Stimulated activated CD8-positive, alpha-beta memory T cell treated with anti-CD3 and anti-CD28 coated beads, Interleukin-15, amount 100 ng/mL, for 24 hours (primary cell): ENCODE measurements at places on chromosomes 11 and 22.

- DNase-seq: no peak
Measured at GRCh38 chr11:47004595-47005033, 68.1 kb downstream of the CSTPP1 start.

GRCh38 chr11:122097419-122098001 is 18.5 kb downstream of the BLID start:
- DNase-seq: no peak

GRCh38 chr11:106679581-106679980 is 338.7 kb downstream of the GUCY1A2 start:
- no peak for DNase-seq

GRCh38 chr11:131463162-131463561 is 92.7 kb downstream of the NTM start:
- no peak for DNase-seq

DNA sequence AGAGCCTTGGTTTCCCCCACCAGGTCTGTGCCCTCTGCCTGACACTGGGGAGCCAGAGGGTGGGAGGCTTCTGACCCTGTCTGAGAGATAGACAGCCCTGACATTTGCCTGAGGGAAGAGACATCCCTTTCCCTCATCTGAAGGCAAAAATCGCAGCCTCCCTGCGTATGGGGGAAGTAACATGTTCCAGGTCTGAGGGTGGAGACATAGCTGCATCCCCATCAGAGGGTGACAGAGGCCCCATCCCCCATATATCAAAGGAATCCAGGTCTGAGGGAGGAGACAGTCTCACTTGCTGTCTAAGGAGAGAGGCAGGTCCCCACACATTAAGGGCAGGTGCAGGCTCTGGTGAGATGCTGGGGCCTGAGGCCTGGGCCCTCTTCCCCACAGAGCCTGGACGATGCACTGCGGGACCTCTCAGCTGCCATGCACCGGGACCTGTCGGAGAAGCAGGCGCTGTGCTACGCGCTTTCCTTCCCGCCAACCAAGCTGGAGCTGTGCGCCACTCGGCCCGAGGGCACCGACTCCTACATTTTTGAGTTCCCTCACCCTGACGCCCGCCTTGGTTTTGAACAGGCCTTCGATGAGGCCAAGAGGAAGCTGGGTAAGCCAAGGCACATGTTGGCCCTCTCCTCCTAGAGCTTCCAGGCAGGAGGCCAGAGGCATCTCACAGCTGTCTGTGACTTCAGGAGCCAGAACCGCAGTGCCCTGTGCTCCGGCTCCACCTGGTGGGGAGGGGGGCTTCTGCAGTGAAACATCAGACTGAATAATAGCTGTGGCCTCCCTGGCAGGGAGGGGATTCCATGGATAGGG is 16.1 kb upstream of the RELT start:
- DNase-seq: no peak

GRCh38 chr11:70536051-70536877 is 137.9 kb downstream of the CTTN start:
- no peak for DNase-seq

GRCh38 chr11:134460881-134461280 is 48.8 kb upstream of the B3GAT1 start:
- no peak for DNase-seq

- no peak for DNase-seq
Measured at GRCh38 chr11:10438458-10438857, 16.6 kb upstream of the AMPD3 start.

GRCh38 chr11:113473983-113474361 is 1.2 kb downstream of the DRD2 start:
- DNase-seq: no peak

- DNase-seq: no peak
Measured at GRCh38 chr11:133041928-133042882, 490.1 kb downstream of the OPCML start.

DNA sequence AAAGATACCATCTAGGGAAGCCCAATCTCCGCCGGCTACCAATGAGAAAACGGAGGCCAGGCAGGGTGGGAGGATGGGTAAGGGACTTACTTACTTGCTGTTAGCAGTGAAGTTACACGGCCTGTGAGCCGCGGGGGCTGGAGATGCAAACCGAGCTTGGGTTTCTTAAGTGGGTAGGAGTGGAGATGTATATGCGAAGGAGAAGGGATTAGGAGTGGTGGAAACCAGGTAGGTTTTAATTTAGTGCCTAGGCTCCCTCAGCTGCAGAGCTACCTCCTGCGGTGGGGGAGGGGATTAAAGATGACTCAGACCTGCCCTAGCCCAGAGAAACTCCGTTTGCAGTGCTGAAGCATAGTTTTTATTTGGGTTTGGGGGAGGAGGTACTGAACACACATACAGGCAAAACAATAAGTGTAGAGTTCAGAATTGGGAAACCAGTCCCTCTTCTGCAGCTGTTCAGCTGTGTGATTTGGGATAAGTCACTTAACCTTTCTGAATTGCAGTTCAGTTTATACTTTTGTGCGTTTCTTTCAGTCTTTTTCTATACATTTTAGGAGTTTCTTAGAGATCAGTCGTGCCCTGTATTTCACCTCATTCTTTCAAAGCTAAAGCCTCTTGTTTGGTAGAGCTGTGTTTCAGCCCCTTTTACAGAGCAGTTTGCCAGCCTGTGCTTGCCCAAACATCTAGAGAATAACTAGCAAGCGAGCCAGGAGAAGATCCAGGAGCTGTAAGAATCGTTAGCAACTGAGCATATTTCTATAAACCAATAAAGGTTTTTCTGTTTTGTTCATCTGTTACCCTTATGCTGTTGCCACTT is 596 bp upstream of the TNRC6B start:
- peak; percentile 21 for DNase-seq

DNA sequence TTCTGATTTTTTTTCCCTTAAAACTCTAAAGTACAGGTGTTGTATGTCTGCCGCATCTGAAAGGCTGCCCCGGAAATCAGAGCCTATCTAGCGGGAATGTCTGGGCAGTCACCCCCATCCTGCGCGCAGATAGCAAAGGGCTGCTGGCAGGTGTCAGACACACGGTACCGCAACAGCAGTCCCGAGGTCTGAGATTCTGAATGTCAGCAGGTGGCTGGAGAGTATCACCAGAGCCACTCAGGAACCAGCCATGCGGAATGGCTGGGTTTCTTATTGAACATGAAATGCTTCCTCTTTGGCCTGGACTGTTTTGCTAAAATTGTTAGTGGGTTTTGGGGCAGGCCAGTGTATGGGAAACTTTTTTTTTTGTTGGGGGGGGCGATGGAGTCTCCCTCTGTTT is 53.3 kb downstream of the CERK start:
- DNase-seq: no peak

DNA sequence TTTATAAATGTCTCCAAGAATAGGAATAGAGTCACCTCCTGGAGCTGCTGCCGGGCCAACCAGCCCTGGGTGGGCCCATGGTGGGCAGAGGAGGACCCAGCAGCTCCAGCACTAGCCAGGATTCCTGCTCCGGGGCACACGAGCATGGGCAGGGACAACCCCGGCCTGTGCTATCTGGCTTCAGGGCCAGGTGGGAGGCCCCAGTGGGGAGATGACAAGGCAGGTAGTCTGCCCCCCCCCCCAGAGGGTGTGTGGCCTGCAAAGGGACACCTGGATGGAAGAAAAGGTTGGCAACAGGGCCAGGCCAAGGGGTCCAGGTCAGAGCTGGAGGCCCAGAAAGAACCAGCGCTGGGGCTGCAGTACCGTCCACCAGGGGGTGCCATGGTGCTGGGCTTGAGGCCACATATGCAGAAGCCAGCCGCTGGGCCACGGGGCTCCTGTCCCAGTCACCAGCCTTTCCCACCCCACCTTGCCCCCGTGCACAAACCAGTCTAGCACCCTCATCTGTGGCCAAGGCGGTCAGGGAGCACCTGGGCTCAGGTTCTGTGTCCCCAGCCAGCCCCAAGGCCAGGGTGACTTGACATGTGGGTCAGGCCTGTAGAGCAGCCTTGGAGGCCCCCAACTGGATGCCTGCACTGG is 3.4 kb downstream of the TSPAN32 start:
- peak; percentile 71 for DNase-seq

DNA sequence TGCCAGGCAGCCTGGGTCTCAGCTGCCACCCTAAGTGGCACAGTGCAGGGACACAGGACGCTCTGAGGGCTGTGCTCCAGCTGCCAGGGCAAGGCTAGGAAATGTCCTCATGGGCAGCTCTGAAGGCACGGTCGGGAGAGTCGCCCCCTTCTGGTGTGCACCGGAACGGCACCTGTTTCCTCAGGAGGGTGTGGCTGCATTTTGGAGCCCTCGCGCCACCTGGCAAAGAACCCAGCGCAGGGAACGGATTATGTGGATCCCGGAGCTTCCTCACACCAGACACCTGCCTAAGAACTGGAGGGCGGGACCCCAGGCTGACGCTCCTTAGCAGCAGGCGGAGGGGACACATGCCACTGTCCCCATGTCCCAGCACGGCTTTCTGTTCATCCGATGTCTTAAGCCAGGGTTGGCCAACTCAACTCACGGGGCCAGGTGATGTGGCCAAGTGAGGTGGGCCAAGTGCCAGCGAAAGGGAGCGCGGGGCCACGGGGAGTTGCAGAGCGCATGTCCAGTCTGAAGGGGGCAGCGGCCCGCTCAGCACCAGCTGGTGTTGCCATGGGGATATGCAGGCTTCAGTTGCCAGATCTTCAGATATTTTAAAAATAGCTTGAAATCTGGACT is 5.1 kb upstream of the SLC22A8 start:
- DNase-seq: peak; percentile 7

GRCh38 chr22:40709752-40710413 is 30.6 kb downstream of the MCHR1 start:
- no peak for DNase-seq

DNA sequence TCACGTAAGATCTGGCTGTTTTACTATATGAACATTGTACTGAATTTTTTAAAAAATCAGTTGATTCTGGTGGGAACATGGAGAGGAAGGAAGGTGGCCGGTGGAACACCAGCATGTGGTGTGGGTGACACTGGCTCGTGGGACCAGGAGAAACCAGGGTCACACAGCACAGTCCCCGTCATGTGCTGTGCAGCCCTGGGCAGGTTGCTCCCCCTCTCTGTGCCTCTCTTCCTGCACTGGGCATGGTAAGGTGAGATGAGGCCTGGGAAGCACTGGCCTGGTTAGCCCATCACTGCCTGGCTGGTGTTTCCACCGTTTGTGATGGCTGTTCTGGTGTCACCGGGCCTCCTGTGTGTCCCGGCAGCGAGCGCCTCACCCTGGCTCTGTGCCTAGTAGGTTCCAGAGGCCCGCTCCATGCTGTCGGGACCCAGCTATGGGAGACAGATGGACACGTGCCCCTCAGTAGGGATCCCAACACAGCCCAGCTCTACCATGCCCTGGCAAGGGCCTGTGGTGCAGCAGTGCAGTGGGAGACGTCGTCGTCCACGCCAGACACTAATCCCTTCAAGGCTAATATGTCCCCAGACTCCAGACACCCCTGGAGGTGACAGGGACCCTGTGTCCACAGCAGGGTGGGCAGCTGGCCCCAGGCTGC is 88.2 kb upstream of the LINC01488 start:
- DNase-seq: no peak

DNA sequence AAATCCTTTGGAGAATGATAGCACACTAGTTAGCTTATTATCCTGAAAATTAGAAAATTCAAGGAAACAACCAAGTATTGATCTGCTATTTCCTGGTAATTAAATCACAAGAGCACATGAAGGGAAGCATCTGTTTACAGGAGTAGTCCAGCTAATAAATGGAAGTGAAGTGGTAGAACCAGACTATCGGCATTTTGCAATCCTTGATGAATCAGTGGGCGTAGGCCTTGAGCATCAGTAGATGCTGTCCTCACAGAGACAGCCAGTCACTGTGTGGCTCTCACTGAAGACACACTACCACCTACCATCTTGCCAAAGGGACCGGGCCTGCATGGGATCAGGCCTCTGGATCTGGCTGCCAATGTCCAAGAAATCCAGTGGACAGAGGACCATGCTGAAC is 69.8 kb downstream of the FBLN1 start:
- no peak for DNase-seq

GRCh38 chr11:87428266-87428665 is 390.5 kb downstream of the TMEM135 start:
- DNase-seq: no peak

DNA sequence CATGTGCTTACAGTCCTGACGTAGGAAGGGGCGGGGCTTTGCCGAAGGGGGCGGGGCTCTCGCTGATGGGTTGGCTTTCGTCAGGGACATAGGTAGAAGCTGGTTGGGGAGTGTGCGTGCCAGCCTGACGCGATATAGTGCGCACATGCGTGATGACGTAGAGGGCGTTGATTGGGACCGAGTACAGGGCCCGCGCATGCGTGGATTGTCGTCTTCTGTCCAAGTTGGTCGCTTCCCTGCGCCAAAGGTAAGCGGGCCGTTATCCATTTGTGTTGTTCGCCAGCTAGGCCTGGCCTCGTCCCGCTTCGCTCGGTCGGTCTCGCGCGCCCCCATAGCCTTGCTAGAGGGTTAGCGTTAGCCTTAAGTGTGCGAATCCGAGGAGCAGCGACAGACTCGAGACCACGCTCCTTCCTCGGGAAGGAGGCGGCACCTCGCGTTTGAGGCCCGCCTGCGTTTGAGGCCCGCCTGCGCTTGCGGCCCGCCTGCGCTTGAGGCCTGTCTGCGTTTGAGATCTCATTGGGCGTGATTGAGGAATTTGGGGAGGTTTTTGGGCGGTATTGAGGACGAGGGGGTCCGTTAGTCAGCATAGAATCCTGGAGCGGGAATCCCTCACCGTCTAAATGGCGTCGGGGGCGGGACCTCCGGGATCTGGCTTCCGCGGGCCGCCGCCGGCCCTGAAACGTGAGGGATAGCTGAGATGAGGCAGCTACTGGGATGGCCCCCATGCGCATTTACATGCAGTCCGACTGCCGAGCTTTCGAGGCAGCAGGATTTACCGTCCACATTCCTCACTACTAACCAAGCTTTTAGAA is at the start of gene XRCC6:
XRCC6 (plus strand) TSS at position 197 of the 812 bp plus-strand sequence. CDS start 710 bp downstream, outside the sequence.
- DNase-seq: peak; percentile 99

GRCh38 chr11:20647976-20648565 is 21.3 kb upstream of the NELL1 start:
- DNase-seq: no peak

DNA sequence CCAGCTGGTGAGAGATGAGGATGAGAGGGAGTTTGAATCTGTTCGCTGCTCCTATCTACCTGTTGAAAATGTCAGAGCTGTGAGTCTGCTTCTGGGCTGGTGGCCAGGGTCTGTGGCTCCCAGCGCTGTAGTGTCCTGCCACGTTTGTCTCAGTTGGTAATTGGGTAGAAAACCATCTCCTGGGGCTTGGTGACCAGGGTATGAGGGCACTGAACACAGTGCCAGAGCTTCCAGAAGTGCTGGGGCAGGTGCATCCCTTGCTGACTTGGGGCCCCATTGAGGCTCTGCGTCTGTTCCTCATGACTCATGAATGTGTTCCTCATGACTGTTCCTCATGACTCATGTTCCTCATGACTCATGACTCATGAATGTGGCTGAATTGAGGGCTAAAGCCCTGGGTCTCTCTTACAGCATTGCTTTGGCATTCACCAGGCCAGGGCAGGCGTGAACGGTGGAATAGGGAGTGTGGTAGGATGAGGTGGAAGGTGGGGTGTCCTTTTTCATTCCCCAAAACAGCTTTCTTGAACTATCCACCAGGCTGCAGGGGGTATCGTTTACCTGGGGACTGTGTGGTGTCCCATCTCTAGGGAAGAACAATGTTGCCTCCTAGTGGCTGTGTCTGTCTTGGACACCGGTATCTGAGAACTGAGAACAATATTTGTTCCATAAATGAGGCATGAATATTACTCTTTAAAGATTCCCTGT is 139.5 kb downstream of the COMMD9 start:
- no peak for DNase-seq
